ENCODE measurements at places on chromosomes 3 and 15. TPM values are rescaled to one million over a fixed set of nuclear protein-coding genes. Genes with fewer than 3 reads are reported as not detected.

The RBP2 gene
- total RNA-seq: not detected

GRCh38 chr3:127445581-127446343, 144.8 kb downstream of the TPRA1 start:
- no peak for DNase-seq

The NPAP1 gene
- not detected for total RNA-seq

The COMMD2 gene
- 44.2 TPM for total RNA-seq

GRCh38 chr3:117537949-117538348, 828.4 kb downstream of the TUSC7 start:
- DNase-seq: no peak

GRCh38 chr3:71514621-71515020, 68.9 kb downstream of the FOXP1 start:
- DNase-seq: no peak
